ENCODE measurements at places on chromosomes 2 and 18.
A peak's percentile ranks its signal among the peaks of the same experiment; 100 is the strongest.

DNA sequence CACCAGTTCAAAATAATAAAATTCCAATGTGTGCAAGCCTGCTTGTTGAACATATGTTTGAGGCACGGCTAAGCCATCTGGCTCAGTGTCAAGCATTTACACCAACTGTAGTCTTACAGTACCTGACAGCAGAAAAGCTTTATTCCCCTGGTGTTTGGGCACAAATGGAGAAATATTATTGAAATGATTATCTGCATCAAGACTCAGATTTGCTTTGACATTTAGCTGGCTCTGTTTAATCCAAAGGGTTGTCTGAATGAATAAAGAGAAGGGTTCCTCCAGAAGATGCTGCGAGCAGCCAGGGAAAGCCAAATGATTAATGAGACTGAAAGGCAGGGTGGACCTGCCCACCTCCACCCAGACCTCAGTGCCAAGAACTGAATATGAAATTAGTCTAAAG, 393.2 kb upstream of the GALNT5 start:
- no peak for DNase-seq

- no peak for DNase-seq
These were observed 583.5 kb downstream of the XIRP2 start for GRCh38 chr2:167471734-167472133.

- DNase-seq, result no peak
These were observed 143.6 kb downstream of the RNF144A start for GRCh38 chr2:7060631-7061449.

- DNase-seq, result peak; percentile 22
These were observed 593 bp downstream of the ZNF514 start for GRCh38 chr2:95158891-95159619.

DNA sequence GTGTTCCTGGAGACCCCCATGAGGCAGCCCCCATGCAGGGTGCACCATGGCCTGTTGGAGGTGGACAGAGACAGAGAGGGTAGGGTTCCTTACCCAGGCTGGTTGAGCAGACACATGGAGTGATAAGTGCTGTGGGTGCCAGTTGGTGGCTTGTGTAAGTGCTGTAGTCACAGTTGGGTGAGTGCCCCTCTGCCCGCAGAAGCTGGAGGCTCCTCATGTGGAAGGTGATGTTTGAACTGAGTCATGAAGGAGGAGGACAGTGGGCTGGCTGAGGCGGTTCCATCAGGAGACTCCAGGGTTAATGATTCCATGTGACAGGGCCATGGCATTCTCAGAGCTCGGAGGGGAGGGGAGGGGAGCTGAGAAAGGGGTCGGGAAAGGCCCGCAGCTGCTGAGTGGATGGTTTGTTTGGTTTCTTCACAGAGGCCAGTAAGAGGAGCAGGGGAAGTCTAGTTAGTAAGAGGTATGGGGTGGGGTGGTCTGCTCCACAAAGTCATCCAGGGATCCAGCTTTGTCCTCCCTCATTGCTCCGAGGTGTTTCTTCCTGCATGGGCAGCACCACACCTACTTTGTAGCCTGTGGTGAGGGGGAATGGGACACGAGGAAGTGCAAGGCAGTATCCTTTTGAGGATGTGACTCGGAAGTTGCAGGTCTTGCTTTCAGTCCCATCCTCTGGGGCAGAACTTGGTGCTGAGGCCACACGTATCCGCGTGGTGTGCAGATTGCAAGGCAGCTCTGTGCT, 13.6 kb downstream of the IMPA2 start:
- peak; percentile 15 for DNase-seq

- DNase-seq, result no peak
These were observed 13.4 kb downstream of the MEIS1 start for GRCh38 chr2:66448136-66448991.

- peak; percentile 9 for DNase-seq
These were observed 87.2 kb downstream of the COBLL1 start for GRCh38 chr2:164754157-164755093.

- no peak for DNase-seq
These were observed 58.2 kb downstream of the TDRD15 start for GRCh38 chr2:21181957-21182356.

GRCh38 chr18:10036479-10036878, 122.7 kb downstream of the VAPA start:
- no peak for DNase-seq

GRCh38 chr2:99112617-99113016, 28.9 kb upstream of the C2orf15 start:
- no peak for DNase-seq

DNA sequence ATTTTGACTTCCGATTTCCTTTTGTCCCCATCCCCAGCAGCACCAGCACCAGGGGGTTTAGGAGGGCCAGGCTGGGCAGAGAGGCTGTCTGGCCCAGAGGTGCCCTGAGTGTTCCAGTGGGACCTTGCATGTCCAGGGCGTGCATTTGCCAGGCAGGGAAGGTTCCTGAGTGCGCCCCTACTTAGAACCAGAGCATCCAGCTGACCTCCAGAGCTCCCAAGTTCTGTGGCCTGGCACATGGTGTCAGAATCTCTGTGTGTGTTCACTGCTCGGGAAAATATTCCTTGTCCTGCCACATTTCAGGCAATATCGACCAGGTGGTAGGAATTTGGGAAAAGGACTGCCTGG, 5.5 kb downstream of the SIX3 start:
- DNase-seq, result no peak

- no peak for DNase-seq
These were observed 35.2 kb downstream of the MTERF4 start for GRCh38 chr2:241066893-241067341.

DNA sequence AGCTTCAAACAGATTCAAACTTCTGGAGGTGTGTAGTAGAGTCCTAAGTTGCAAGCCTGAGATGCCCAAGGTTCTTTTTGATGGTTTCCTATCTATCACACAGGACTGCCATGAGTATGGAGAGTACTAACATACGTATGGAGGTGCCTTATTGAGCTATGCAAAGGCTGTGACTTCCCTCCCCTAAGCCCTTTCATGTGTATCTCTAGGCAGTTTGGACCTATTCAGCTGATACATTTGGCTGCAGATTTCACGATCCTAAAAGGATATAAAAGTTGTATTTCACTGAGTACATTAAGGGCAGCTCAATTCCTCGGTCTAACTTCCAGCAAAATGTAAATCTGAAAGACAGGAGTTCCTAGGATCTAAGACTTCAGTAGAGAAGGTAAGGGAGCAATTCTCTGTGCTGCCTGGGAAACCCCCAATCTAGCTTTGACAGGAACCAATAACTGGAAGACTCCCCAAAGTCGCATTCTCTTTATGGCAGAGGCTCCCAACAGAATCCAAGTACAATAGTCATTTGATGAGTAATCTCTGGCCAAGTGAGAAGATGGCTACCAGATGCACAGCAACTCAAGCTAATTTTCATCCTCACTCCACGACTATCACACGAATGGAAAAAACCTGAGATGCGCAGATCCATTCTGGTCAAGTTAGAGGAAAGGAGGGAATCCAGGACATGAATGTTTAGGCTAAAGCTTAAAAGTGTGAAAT, 83.8 kb downstream of the ATL2 start:
- DNase-seq, result no peak

- no peak for DNase-seq
These were observed 32.6 kb downstream of the MTA3 start for GRCh38 chr2:42601076-42601475.

GRCh38 chr18:70421471-70422390, 132.9 kb downstream of the SOCS6 start:
- DNase-seq, result peak; percentile 94

DNA sequence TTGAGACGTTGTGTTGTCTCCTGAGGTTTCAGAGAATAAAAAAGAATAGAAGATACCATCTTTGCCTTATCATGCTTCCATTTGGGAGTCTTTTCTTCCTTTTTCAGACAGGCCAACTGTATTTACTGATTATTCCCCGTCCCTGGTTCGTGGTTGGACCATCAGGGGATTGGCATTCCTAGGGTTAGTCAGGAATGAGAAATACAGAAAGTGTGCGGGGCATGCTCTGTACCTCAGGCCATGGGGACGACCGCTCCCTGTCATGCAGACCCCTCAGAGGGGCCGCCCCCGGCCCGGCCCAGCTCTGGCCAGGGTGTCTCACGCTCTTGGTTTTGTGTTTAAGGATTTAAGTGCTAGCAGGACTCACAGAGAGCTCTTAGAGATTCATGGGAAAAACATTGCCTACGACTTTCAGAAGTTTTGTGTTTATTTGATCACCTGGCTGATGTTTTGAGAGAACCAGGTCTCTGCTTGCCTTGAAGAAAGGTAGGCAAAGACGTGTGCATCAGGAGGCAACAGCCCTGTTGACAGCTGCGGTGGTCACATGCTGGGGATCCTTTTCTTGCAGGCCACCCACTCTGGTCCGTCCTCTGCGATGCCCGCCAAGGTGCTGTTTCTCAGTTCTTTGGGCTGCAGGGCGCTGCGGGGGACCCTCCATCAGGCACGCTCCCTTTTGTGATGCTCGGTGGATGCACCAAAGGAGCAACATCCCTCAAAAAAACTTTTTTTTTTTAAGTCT, 317.8 kb downstream of the AGAP1 start:
- no peak for DNase-seq

DNA sequence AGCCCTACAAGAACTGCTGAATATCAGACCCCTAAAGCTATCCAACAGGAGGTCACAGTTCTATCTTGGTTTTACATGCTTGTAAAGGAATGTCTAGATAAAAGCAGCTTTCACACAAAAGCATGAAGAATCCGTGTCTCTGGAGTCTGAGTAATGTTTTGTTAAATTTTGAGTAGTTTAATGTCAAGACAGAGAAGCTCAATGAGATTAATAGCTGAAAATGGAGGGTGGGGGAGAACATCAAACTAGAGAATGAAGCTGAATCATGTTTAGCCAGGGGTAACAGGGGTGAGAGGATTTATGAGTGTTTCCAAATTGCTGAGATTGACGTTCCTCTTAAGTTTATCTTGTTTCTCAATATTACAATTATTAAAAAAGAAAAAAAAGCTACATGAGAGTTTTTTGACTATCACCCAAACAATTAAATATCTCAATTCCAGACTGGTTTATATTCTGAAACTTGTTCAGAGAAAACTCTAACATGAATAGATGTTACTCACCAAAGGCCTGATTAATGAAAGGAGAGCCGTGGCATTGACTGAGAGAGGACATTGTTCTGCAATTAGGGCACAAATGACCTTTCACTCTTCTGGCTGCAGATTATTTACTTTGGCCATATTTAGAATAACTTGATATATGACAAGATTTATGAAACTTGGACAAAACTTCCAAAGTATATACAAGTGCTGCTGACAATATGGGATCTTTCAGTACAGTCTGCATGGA, 266.4 kb upstream of the ETAA1 start:
- no peak for DNase-seq

GRCh38 chr18:36592282-36592681, 236.5 kb downstream of the TPGS2 start:
- DNase-seq, result no peak

DNA sequence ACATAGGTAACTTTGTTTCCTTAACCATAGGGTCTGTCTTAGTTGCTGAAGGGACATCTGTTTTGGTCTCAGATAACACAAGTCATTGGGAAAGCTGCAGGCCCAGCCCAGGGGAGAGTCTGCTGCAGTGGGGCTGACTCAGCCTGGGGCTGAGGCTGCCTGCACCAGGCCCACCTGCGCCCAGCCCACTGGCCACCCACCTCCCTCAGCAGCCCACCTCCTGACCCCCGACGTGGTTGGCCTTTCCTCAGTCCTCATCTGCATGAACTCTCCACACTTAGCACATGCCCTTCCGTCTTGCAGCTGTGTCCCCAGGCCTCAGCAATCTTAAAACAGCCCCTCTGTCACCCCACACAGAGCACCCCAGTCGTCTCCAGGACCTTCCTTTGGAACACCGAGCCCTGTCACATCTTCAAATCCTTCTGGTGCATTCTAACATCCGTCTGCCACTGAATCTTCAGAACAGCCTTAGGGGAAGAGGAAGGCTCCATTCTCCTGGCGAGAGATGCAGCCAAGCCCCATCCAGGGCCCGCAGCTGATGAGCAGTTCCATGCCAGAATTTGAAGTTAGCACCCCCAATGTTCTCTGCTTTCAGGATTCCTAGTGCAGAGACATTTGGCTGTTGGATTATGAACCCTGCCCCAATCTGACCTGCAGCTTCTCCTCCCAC, 231.4 kb downstream of the SEPTIN10 start:
- no peak for DNase-seq

DNA sequence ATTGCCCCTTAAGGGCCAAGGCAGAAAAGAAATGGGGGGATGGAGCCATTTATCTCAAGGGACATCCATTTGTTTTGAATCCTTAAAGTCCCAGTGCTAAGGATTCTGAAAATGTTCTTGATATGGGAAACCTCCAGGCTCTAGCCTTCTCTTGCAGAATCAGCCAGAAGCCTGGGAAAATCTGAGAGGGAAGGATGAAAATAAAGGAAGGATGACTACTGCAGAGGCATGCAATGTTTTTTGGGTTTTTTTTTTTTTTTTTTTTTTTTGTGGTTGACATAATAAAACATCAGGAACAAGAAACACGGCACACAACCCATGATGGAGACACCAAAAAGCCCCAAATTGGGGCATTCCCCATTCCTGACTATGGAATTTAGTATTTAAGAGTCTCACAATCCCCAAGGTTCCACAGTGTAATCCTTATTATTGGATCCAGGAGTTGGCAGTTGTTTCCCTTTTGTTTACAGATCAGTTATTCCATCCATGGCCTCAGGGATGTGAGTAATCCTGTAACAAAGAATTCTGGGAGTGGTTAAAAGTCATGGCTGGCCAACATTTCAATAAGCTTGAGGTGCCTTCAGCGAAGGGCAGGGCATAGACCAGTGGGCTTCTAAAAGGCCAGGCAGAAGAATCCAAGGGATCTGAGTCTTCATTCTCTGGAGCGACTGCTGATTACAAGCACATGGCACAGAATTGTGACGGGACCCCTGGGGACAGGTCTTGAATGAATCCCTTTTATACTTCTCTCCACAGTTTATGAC, 337.5 kb downstream of the GULP1 start:
- no peak for DNase-seq

DNA sequence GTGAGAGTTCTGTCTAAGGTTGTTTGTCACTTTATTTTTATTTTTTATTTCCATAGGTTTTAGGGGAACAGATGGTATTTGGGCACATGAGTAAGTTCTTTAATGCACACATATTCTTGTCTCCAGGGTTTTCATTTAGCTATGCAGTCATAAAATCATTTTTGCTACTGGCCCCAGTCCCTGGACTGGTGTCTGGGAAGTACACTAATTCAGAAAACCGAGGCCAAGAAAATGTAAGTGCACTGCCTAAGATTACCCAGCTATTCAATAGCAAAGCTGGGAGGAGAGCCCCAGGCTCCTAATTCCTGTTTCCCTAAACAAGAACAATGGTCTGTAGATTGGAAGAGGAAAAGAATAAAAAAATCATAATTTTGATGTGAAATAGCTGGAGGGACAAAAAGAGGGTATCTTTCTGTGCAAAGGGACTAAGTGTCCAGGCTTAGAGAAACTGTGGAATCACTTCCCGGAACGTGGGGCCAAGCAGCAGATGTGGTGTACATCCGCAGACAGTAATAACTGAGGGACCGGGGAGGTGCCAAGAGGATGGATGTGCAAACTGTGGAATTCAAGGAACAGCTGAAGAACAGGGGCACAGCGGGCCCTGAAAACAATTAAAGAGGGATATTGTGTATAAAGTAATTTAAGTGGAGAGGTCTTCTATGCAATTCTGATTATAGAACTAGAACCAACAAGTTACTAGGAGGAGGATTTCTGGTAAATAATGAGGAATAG, 236.3 kb downstream of the ACKR3 start:
- no peak for DNase-seq

- DNase-seq, result no peak
These were observed 895.4 kb downstream of the CNTNAP5 start for GRCh38 chr2:124920448-124920847.

GRCh38 chr2:62495761-62496160, 10.2 kb downstream of the TMEM17 start:
- no peak for DNase-seq

GRCh38 chr2:124822516-124822915, 797.4 kb downstream of the CNTNAP5 start:
- DNase-seq, result no peak

GRCh38 chr18:12086677-12087470, 6.8 kb upstream of the ANKRD62 start:
- DNase-seq, result no peak
